ENCODE measurements at places on chromosomes 3 and 15.

GRCh38 chr15:91549581-91549980 is 303.9 kb upstream of the SLCO3A1 start:
- DNase-seq = no peak

GRCh38 chr3:123449102-123449996 is 459 bp upstream of the ADCY5 start:
- no peak for DNase-seq

DNA sequence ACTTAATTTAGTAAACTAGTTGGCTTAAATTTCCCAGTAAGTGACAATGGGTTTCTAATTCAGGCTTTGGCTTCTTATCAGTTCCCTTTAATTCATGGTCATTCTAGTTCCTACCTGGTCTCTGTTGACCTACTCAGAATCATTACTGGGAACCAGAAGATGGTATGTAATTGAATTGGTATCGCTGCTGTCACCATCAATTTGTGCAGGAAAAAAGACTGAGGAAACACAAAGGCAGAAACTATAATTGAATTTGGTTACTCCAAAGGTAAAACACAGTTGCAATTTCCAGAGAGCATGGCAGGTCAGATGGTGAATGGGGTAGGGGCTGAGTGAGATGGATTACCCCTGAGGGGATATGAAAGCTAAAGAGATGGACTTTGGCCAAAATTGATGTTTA is 226.5 kb upstream of the GAP43 start:
- no peak for DNase-seq

- DNase-seq = no peak
Measured at GRCh38 chr15:85407421-85408269, 27.2 kb downstream of the AKAP13 start.

GRCh38 chr3:40975711-40976121 is 223.6 kb upstream of the CTNNB1 start:
- DNase-seq = no peak

GRCh38 chr3:24351779-24352469 is 142.7 kb downstream of the THRB start:
- peak; percentile 96 for DNase-seq

GRCh38 chr15:36178303-36178633 is 401.2 kb upstream of the CDIN1 start:
- DNase-seq = no peak
